CD14-positive monocyte (primary cell): ENCODE measurements at places on chromosomes 5 and 9. TPM values are rescaled to one million over a fixed set of nuclear protein-coding genes. Genes with fewer than 3 reads are reported as not detected.

The DMRT2 gene
- polyA plus RNA-seq, result not detected in 2 replicates

The FXN gene
- 8.6 and 9.1 TPM in 2 replicates for polyA plus RNA-seq

The GEMIN5 gene
- polyA plus RNA-seq, result 1.8 and 2.2 TPM in 2 replicates

The PCDHGB1 gene
- not detected for polyA plus RNA-seq

The NUTM2G gene
- polyA plus RNA-seq, result not detected

The C5orf58 gene
- polyA plus RNA-seq, result not detected in 2 replicates

The SH3RF2 gene
- not detected in 2 replicates for polyA plus RNA-seq

The VLDLR gene
- polyA plus RNA-seq, result not detected

The CYSRT1 gene
- polyA plus RNA-seq, result not detected

The CBY3 gene
- polyA plus RNA-seq, result not detected

The RGMB gene
- polyA plus RNA-seq, result not detected
